ENCODE measurements at places on chromosomes 5 and 9.

DNA sequence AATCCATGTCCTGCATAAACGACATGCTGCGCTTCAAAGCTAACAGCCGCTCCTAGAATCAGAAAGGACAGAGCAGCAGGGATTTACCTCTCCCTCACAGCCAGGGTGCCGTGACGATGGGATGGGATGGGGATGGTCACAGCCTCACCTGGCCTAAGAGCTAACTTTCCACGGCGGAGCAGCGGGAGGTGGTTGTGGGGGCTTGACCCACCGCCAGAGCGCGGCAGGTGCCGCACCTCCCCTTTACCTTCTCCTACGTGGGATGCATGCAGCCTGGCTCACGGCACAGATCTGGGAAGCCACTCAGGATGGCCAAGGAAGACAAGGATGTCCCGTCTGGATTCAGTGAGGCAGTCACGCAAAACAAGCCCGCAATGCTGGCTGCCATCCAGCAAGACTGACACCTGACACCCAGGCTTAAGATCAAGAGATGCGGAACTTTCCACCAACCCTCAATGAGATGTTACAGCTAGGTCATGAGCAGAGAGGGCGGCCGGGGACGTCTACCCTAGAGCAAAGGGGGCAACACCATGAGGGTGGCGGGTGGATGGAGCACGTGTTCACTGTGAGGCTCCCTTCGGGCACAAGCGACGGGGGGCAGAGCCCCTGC is 5.8 kb downstream of the BRD9 start:
- no peak for DNase-seq

- DNase-seq = no peak
Measured at GRCh38 chr5:152608458-152608857, 203.4 kb upstream of the NMUR2 start.

GRCh38 chr5:178587763-178588611 is 2.2 kb downstream of the COL23A1 start:
- DNase-seq = no peak

DNA sequence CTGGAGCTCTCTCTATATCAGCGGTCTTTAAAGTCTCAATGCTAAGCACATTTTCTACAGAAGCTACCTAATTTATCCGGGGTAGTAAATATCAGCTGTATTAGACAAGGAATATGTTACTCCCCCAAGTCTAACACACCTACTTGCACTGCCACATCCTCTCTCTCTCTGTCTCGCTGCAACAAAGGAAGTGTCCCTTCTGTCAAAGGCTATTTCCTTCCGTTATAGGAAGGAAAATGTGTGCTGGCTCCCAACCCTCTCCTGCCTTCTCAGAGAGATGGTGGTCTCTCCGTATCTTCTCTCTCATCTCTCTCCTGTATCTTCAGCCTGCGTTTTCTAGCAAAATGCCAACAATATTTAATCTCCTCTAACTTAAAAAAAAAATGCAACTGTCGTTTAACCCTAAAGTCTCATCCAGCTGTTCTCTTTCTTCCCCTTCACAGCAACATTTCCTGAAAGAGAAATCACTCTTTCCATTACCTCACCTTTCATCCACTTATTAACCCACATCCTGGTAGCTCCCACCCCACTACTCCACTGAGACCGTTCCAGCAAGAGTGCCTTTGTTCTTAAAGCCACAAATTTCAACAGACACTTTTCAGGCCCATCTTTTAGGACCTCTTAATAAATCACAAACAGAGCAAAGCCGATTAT is 2.3 kb downstream of the TTF1 start:
- peak; percentile 8 for DNase-seq

DNA sequence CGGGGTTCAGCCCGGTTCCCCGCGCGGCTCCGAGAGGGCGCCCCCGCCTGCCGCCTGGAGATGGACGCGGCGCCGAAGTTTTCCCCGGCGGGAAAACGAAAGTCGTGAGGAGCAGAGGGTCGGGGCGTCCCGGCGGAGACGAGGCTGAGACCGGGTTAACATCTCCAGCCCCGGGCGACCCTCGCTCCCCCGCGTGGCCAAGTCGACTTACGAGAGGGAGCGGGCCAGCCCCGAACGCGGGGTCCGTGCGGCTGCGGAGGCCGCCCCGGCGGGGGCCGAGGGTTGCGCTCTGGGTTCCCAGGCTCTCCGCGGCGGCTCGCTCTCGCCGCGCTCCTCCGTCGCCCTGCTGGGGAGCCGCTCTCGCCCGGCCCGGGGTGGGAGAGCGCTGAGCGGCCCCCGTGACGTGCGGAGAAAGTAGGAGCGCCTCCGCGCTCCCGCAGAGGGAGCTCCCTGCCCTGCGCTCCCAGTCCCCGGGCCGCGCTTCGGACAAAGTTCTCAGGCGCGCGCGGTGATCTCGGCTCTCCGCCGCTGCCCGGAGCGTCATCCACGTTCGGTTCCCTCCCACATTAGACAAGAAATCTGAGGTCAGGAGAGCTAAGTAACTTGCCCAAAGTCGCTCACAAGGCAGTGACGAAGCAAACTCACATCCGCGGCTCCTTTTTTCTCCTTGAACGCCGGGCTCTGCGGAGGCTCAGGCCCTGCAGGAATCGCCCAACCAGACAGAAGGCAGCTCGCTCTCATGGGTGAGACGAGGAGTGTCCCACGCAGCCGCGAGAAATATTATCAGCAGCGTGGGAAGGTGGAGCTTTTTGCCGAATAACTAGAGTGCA is 1.2 kb upstream of the GCNT4 start:
- peak; percentile 80 for DNase-seq

Measured in iris pigment epithelial cell (primary cell).